ENCODE measurements at places on chromosomes 11 and 22.

DNA sequence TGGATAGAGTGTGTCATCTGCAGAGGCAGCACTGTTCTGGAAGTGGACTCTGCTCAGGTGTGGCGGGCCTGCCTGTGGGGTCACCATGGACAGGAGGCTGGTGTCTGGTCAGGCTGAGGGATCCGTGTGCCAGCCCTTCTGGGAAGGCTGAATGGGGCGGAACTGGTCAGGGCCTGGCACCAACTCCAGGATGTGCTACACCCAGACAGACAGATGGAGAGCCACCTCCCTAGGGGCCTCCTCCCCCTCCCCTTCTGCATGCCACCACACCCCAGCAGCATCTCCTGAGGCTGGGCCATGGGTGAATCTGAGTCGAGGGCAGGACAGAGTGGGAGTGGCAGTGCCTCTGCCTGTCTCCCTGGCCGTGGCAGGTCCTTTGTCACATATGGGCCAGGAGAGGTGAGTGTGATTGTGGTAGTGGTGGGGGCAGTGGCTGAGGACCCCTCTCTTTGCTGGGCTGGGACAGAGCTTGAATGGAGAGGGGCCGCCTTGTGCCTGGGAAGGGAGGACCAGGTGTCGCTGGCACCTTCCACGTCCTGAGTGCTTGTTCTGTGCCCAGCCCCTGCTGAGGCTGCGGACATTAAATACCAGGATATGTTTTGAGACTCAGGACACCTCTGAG, 29.1 kb downstream of the ST3GAL4 start:
- no peak for DNase-seq

- DNase-seq, result no peak
These were observed 517.4 kb downstream of the BUD13 start for GRCh38 chr11:116255321-116255953.

GRCh38 chr11:77345621-77346020, 44.1 kb upstream of the GDPD4 start:
- DNase-seq, result no peak

DNA sequence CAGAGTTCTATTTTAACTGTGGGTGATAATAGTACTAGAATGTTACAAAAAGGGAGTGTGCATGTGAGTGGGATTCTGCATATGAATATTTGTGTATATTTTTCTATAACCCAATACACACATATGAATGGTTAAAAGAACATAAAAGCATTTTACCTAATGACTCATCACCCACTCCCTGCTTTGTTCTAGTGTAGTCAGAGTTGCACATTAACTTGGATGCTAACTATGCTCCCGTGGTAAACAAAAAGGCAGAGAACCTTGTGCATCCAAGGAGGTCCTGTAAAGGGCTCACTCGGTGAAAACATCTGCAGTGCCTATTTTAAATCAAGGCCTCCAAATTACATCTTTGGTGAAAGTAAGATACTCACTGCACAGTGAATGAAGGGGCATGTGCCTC, 1289.4 kb downstream of the LRRC4C start:
- DNase-seq, result no peak

DNA sequence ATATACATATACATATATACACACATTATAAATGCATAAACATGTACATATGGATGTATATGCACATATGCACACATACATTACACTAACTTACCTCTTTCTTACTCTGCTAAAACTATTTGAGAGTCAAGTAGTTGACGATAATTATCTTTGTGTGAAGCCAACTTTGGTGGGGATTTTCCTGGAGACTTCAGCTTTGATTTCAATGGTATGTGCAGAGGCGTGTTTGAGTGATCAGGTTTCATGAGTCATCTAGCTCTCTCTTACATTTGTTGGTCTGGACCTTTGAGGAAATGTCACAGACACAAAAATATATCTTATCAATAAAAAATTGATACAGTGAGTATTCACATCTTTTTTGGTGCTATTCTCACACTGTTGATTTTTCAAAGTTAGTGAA, 769.1 kb upstream of the LUZP2 start:
- no peak for DNase-seq

DNA sequence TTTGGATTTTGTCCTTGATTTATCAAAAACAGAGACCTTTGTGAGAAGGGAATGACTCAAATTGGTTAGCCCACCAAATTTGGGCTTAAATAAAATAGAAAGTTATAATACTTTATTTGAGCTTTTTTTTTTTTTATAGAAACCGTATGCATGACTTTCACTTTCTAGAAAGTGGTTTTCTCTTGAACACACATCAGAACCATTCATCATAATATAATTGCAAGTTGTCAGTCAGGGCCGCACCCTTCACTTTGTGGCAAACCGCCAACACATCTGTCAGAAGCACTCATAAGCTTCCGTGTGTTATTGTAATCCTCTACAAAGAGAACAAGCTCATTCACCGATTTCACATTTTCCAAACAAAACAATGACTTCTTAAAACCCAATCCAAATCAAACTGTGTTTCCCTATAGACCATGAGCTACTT, 76.1 kb downstream of the SOX6 start:
- no peak for DNase-seq

- DNase-seq, result no peak
These were observed 136.2 kb upstream of the NTM start for GRCh38 chr11:131234221-131234620.

- DNase-seq, result no peak
These were observed 15.5 kb downstream of the CLMP start for GRCh38 chr11:123179586-123179985.

GRCh38 chr11:22339611-22340010, 1.4 kb downstream of the SLC17A6 start:
- no peak for DNase-seq

GRCh38 chr11:58494101-58494500, 13.8 kb downstream of the OR5B21 start:
- DNase-seq, result no peak

- DNase-seq, result no peak
These were observed 758 bp downstream of the PDXP start for GRCh38 chr22:37659066-37659896.

GRCh38 chr11:122984186-122985011, 2.8 kb upstream of the BSX start:
- DNase-seq, result no peak

DNA sequence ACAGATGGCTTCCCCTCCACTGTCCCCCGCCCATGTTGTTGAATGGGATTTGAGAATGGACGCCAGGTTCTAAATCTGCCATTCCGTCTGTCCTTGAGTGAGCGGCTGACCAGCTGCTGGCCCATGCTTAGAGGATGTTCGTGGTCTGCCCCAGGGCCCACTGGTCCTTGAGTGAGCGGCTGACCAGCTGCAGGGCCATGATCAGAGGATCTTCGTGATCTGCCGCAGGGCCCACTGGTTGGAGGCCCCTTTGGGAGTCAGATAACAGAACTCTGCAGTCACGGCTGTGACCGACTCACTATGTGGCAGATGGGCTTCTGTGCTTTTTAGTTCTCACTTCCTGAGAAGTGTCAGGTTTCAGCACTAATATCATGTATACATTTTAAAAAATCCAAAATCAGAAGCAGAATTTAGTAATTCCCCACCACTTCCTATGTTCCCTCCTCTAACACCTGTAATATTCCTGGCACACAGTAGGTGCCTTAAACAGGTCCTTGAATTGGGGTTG, 54.1 kb downstream of the MICAL3 start:
- no peak for DNase-seq
